Right renal pelvis (tissue), 4 donors: ENCODE measurements at places on chromosomes 1 and 21. TPM values are rescaled to one million over a fixed set of nuclear protein-coding genes. Genes with fewer than 3 reads are reported as not detected.

The PODN gene
- 2.1 TPM for polyA plus RNA-seq

The FAM167B gene
- 11.1 TPM for polyA plus RNA-seq

- DNase-seq = no peak
Observed at GRCh38 chr1:160357286-160358002, 9.4 kb upstream of the NHLH1 start.

DNA sequence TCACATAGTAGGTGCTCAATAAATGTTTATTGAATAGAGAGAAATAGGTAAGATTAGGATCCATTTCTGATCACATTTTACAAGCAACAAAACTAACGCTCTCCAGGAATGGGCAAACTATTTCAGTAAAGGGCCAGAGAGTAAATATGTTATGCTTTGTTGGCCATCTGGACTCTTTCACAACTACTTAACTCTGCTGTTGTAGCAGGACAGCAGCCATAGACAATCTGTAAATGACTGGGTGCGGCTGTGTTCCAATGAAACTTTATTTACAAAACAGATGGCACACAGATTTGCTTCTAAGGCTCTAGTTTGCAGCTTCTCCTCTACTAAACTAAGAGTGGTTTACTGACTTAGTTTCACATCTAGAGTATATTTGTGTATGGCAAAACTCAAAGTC lies 83.0 kb upstream of the BACH1 start:
- no peak for DNase-seq

DNA sequence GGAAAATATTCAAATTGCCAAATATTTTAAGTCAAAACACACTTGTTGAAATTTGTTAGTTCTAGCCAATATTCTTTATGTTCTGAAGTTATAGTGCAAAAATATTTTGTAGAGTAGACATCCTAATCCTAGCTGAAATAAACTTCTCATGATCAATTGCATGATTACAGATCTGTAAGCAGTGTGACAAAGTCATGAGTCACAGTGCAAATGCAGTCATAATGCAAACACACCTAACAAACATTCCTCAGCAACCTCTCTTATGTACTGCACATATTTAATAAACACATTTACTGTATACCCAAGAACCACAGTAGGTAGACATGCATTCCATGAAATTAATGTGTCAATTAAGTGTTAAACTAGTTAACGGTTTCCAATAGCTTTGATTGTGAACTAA lies 1857.4 kb downstream of the NCAM2 start:
- DNase-seq = no peak
